ENCODE measurements at places on chromosomes 7 and 10.

DNA sequence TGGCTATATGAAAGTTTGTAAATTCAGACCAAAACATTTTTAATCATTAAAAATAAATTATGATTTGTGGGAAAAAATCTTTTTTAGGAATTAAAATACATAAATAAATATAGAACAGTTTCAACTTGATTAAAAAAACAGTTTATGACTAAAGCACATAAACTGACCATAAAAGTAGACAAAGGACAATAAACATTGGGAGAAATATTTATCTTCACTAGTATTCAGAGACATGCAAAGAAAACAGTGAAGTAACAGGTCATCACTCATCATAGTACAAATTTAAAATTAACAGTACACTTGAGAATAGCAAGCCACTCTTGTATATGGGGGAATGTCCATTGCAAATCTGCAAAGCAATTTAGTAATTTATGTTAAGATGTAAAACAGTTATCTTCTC, 28.0 kb upstream of the CELF2 start:
- DNase-seq = no peak

- no peak for DNase-seq
Measured at GRCh38 chr7:77811516-77812289, 13.1 kb downstream of the PHTF2 start.

- peak; percentile 98 for DNase-seq
Measured at GRCh38 chr7:7857143-7857583, 111.4 kb upstream of the GLCCI1 start.

DNA sequence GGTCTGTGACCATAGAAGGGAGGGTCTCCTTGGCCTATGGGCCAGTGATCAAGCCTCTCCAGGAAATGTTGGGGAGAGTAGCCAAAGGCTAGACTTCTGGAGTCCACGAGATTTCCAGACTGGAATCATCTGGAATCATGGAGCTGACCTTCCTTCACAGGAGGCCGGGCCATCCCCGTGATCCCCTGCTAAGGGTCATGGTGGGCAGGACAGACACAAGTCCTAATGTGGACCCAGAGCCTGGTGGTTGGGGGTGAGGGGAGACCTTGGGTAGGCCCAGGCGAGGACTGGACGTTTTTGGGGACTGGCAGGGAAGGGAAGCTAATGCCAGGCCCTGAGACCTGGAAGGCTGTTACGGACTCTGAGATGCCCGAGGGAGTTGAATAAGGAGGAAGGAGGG, 9.8 kb upstream of the GRID1 start:
- no peak for DNase-seq

DNA sequence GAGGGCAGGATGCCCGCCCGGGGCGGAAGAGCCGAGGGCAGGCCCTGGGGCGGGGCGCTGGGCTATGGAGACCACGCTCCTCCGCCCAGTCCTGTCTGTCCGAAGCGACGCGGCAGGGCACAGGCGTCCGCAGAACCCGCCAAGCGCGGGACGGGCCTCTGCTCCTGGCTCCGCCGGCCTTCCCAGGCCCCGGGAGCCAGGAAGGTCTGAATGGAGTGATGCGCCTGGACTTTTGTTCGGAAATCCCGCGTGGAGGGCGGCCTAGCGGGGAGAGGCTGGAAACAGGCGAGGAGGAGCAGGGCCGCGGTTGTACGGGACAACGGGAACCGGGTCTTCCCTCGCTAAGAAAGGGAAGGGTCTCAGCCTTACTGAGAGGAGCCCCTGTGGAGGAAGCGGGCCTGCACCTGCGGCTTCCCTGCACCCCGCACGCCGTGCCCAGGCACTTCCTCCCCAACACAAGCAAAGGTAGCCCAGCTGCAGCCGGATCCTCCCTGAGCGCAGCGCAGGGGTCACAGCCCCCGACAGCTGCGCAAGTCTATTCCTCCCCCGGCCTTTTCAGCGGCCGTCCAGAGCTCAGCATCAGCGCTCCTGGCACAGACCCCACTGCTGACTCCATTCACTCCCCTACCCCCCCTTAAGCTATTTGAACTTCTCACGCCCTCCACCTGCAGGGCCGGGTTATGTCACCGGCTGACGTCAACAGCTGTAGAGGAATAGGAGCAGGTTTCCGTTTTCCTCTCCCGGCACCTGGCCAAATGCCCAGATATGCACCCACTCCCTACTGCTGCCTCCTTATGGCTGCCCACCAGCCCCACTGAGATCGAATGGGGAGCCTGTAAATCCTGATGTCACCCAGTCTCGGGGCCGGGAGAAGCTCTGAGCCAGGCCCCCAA, 143.2 kb upstream of the RET start:
- DNase-seq = no peak

DNA sequence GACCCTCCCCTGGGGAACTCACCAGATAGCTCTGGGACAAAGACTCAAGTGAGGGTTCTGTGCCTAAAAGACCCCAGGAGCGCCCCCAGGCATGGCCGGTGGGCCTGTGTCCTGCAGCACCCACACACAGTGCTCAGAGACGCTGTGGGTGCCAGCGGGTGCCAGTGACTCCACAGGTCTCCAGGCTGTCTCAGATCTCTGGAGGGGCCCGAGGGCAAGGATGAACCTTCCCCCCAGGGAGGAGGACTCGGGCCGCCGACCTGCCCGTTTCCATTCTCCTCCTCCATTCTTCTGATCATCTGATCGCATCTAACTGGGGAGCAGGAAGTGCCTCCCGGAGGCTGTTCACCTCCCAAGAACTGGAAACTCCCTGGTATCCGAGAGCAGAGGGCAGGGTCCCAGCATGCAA, 980 bp downstream of the ADAM8 start:
- DNase-seq = no peak

GRCh38 chr7:11486271-11486670, 345.7 kb downstream of the THSD7A start:
- no peak for DNase-seq

DNA sequence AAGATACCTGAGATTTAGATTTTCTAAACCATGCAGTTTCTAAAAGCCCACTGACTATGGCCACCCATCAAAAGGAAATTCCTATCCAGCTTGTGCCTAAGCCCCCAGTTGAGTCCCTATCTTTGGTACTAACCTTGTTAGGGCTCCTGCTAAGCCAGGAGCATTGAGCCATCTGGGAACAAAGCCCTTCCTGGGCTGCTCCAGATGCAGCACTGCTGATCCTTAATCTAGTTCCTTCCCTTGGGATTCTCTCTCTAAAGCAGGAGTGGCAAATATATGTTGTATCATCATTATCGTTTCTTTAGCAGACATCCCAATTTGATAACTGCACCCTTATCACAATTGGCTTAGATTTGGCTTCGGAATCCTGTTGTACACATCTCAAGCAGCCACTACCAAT, 24.7 kb upstream of the PDLIM1 start:
- DNase-seq = no peak

GRCh38 chr10:100183481-100183880, 2.3 kb downstream of the ERLIN1 start:
- no peak for DNase-seq

- DNase-seq = no peak
Measured at GRCh38 chr10:72407927-72408600, 53.3 kb upstream of the DNAJB12 start.

GRCh38 chr10:62907470-62908212, 91.5 kb upstream of the EGR2 start:
- DNase-seq = no peak

DNA sequence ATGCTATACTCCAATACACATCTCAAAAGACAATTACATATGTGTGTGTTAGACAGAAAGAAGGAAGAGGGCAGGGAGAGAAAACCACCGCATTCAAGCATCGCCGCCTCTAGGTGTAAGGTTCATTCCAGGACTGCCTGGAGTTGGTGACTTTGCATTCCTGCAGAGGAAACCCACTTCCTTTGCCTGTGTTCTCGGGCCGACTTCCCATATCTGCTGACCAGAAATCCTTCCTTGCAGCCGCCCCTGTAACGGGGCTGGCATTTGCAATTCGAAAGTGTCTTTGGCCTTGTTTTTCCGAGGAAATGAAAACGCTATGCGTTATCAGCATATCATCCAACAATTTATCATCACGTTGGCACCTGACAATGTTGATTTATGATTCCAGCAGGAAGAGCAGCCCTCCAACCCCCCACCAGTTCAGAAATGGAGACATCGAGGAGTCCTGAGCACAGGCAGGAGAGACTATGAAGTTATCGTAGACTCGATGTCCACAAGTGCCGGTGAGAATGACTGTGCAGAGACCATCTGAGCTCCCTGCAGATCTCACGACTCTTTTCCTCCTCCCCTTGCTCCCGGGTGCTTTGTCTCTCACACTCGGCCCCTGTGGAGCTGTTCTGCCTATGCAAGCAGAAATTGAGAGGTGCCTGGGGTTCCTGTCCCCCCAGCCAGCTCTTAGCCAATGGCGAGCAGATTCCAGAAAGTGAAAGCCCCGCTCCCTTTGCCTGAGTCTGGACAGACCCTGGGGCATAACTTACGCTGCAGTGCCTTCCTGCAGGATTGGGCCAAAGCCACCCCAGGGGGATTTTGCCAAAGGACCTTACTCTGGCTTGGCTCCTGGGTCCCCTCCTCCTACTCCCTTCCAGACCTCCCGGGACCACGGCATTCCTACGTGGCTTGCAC, 68.9 kb upstream of the FOXK1 start:
- DNase-seq = no peak

- DNase-seq = peak; percentile 89
Measured at GRCh38 chr7:27143023-27143949, at the start of gene HOXA5. Gene HOXA5, minus strand, starts transcription at chr7:27143681. Its CDS starts 74 bp downstream, at chr7:27143607.

Measured in DMS 273 treated with DMSO at 0.1 percent for 48 hours (cell line).